ENCODE measurements at places on chromosomes 2 and 18.
A peak's percentile ranks its signal among the peaks of the same experiment; 100 is the strongest.

DNA sequence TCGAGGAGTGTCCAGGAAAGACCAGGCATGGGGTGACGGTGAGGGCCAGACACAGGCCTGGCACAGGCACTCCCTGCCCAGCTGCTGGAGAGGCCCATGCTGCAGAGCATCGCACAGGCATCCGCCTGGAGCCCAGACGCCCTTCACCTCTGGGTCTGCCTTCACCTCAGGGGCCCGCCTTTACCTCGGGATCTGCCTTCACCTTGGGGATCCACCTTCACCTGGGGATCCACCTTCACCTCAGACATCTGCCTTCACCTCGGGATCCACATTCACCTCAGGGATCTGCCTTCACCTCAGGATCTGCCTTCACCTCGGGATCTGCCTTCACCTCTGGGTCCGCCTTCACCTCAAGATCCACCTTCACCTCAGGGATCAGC lies 7.7 kb downstream of the KIF1A start:
- no peak for DNase-seq

DNA sequence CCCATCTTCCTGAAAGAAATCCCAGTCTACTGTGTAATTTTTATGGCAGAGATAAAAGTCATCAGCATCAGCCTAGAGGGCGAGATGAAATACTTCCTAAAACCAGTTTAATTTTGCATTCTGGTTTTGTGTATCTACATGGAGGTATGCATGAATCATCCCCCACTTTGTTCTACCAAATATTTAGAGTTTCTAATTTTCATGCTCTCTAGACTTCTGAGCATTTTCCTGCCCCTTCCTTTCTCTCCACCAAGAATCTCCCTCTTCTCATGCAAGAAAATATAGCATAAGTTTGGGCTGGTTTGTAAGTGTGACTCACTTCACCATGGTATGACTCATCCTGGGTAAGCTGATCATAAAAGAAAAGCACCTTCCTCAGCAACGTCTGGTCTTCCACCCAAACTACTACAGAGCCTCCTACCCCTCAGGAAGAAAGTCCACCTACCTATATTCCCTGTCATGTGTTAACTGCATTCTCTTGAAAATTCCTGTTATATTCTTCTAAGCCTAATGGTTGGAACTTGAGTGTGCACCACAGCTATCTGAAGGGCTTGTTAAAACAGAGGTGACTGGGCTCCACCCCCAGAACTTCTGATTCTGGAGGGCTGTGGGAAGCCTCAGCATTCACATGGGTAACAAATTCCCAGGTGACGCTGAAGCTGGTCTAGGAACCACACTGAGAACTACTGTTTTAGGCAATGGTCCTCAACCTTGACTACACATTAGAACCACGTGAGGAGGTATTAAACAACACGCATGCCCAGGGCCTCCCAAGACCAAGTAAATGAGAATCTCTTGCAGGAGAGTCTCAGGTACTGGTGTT lies 37.4 kb upstream of the RAPGEF4 start:
- peak; percentile 10 for DNase-seq

- DNase-seq, result no peak
These were observed 104.5 kb downstream of the MMADHC start for GRCh38 chr2:149483004-149483605.

- DNase-seq, result no peak
These were observed 75.1 kb downstream of the SH3BP4 start for GRCh38 chr2:235026649-235027557.

DNA sequence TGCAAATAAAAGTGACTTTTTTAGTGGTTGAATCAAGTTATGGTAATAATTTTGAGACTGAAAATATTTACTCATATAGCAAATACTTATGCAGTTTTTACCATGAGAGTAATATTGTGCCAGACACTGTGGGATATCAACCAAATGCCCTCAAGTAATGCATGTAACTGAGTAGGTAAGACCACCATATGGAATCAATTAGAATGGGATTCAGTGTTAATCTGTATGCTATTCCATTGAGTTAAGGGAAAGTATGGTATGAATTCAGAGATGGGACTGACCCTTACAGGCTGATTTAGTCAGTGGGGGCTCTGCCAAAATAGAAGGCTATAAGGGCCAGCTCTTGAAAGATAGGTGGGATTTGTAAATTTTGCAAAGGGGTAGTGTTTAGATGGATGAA lies 131.6 kb downstream of the CCDC85A start:
- DNase-seq, result no peak

GRCh38 chr2:32423536-32423935 lies 66.7 kb downstream of the BIRC6 start:
- DNase-seq, result no peak

DNA sequence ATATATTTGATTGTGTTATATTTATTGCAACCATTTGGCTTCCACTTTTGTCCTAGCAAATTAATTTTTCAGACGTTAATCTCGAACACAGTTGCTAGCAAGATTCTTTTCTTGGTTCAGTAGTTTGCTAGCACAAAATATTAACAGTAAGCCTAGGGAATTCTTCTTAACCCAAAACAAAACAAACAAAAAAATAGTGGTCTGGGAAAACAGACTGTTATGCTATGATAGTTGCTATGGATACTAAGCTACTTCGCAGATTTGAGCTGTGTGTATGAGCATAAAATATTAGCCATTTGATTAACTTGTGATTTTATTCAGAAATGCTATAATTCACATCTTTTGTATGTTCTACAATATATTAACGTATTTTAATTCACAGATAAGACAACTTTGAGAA lies 541.5 kb upstream of the NETO1 start:
- no peak for DNase-seq

DNA sequence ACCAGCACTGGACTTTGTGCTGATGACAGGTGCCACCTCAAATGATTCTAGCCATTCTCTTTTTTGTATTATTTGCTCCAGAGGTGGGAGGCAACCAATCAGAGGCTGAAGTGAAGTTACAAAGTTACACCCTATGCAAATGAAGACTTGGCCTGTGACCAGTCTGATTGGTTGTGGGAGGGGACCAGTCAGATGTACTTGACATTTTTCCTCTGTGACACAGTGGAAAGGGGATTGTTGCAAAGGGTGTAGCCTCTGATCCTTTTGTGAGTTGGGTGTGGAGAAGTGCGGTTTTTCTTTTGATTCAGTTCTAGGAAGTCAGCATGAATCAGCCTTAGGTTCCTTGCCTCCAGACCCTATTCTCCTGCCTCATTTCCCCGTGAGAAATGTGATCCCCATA lies 244.0 kb downstream of the ARL6IP6 start:
- no peak for DNase-seq

DNA sequence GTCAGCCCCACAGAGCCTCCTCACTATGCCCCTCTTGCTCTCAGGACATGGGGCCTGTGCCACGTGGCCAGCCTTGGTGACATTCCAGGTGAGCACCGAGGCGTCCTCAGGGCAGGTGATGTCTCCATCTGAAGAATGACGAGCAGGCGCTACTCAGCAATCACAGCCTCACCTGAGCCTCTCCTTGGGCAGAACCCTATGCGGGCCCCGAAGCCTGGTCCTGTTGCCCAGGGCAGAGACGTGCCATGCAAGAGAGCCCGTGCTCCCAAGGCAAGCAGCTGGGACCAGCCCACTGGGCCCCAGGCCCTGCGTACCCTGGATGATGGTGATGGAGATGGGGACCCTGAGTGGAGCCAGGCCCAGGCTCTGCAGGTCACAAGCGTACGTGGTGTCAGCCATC lies 32.5 kb upstream of the SELENOI start:
- DNase-seq, result no peak

GRCh38 chr2:119723784-119724467 lies 35.8 kb upstream of the PTPN4 start:
- DNase-seq, result no peak

- peak; percentile 40 for DNase-seq
These were observed at the start of gene TGIF1 for GRCh38 chr18:3450012-3450798. TSS of gene TGIF1 (plus strand) at chr18:3450172. CDS start at chr18:3450490, 318 bp downstream.

DNA sequence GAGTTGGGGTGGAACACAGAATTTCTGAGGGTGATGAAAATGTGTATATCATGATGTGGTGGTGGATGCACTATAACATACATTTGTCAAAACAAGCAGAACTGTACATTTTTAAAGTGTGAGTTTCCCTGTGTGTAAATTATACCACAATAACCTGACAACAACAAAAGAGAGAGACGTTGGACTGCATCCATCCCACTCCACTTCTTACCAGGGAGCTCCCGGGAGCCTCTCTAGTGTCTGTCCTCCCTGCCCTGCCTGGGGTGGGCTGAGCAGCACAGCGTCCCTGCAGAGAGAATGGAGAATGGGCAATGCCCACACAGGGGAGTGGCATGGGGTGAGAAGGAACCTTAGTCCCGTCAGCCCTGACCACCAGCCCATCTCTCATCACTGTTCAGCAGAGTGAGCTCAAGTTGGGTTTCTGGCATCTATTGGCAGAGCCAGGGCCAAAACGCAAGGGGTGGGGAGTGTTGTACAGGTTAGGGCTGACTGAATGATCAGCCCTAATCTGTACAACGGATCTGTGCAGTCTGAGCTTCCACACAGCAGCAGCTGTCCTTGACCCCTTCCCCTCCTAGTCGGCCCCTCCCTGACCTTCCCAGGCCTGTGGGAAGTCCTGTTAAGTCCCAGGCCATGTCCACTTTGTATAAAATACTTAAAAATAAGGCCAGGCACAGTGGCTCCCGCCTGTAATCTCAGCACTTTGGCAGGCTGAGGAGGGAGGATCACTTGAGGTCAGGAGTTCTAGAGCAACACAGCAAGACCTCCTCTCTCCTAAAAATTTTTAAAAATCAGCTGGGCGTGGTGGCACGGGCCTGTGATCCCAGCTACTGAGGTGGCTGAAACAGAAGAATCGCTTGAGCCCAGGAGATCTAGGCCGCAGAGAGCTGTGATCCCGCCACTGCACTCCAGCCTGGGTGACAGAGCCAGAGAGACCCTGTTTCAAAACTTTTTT lies 3.3 kb upstream of the PROC start:
- DNase-seq, result no peak

GRCh38 chr2:121903037-121903689 lies 147.7 kb downstream of the TSN start:
- DNase-seq, result no peak

DNA sequence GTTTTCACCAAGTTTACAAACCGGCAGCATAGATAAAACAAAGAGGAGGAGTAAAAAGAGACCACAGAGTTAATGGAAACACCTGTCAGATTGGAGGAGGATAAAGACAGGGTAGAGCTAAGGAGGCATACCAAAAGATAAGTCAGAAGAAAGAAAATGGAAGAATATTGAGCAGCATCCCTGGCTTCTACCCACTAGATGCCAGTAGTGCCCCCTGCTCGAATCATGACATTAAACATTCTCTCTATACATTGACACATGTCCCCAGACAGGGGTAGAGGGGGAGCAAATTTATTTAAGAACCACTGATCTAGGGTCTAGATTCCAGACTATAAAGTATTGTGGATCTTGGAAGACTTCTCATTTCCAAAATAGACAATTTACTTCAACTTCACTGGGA lies 159.8 kb upstream of the ETAA1 start:
- DNase-seq, result no peak

DNA sequence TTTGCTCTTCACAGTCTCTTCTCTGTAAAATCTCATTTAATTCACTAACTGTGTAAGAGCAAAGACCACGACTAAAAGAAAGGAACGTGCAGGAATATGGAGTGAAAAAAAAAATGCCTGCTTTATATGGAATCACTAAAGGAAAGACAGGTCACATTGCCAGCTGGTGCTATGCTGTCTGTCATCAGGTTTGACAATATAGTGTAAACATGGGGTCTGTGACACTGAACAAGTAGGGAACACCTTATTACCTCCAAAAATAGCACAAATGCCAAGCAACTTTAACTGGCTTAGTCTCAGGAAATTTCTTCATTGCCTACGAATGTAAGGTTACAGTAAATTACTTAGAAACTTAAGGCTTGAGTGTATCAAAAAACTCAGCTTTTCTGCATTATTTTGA lies 364.5 kb upstream of the LINC00305 start:
- DNase-seq, result no peak

DNA sequence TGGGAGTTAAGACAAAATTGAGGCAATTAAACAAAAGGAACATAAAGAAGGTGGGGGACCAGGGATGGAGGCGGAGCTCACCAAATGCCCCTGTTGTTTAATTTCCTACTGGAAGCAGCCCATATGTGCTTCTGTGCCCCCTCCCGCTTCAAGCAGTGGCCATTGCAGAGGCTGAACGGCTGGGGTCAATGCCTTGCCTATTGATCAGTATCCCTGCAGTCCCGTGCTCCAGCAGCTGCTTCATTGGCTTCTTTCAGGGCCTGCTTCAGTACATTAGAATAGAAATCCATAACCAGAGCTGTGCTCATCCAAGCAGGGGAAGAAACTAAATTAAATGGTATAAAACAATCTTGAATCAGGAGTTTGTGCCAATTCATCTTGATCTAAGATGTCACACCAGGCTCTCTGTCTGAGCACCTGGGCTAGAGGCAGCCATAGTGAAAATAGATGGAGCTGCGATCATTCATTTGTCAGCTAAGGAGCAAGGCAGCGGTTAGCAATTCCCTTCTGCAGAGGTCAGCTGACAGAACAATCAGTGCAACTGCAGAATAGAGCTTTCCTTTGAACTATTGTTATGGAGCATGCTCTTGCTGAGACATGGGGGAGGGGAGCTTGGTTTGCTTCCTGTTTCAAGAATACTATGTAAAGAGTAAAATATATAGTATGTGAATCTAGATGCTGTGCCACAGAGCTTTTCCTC lies 222.4 kb downstream of the WDR7 start:
- no peak for DNase-seq

DNA sequence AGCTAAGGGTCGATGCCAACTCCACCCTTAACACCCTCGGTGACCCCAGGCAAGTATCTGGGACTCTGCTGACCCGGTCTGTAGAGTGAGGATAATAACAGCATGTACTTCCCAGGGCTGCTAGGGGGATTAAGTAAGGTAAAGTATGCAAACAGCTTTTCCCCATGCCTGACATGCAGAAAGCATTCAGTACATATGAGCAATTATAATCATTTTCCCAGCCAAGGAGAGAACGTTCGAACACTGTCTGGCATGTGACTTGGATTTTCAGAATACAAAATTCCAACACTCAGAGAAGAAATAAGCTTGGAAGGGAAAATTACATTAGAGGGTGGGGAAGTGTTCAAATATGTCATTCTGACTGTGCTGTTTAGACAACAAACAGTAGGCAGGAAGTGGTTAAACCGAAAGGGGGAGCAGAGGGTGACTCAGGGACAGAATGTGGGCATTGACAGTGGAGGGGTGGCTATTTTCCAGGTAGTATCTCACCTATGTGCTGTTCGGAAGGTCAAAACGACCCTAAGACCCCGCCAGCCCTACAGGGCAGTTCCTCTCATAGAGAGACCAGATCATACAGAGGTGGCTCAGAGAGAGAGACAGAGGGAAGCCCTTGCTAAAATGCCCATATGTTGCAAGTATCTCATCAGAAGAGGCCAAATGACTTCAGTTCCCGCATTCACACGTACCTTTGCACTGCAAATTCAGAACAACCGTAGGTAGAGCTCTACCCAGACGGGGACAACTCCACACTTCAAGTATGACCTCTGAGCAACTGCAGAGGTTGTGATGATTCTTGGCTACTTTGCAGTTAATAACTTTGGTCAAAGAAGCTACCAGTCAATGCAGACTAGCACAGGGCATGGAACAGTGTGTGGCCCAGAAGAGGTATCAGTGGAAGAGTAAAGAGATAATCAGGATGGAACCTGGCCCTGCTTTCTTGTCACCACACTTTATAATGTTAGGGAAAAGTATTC lies 14.8 kb downstream of the ASPRV1 start:
- DNase-seq, result peak; percentile 58
